Activated CD8-positive, alpha-beta memory T cell treated with anti-CD3 and anti-CD28 coated beads for 1 hour (primary cell): ENCODE measurements at places on chromosomes 11 and 22.

DNA sequence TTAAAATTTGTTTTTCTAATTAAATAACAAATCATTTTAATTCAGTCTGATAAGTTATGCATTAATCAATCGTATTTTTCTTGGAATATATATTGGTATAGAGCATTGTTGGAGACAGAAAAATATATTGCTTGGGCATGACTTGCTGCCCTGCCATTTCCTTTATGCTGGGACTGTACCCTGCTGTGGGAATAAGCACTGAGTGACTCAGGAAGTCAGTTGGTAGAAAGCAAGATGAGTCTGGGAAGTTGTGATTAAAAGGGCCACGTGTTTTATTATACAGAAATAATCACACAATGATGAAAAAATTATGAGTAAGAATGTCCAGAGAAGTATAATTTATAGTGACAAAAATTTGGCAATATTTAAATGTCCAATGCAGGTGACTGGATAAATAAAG, 139.5 kb downstream of the KIF18A start:
- DNase-seq = no peak

- no peak for DNase-seq
Measured at GRCh38 chr11:104798789-104799188, 99.5 kb downstream of the CASP12 start.

DNA sequence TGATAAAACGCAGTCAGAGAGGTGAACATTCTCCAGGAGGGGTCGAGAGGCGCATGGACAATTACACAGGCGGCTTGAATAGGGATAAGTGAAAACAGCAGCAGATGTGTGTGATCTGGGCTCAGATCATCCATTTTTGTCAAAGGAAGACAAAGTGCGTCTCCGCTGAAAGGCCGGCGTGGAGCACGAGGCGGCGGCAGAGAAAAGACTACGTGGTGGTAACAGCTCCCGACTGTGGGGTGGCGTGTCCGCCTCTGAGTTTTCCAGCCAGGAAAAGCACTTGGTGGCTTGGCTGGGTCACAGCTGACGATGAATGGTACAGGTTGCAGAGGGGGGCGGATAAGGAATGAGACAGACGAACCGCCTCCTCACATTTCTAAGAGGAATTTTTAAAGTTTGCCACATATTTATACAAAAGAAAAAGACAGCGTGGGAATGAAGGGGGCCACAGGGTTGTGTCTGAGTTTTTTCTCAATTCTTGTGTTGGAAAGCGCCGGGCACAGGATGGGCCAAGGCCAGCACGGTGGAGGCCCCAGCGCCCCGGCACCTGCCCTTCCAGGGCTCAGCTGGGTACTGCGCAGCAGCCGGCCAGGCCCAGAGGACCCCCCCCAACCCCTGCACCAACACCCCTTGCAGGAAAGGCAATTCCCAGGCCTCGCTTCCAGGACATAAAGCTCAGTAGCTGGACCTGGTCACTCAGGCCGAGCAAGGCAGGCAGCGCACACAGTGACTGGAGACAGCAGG, 80.4 kb downstream of the TRMU start:
- DNase-seq = no peak

GRCh38 chr11:102476812-102477211, 24.2 kb upstream of the TMEM123 start:
- DNase-seq = no peak

DNA sequence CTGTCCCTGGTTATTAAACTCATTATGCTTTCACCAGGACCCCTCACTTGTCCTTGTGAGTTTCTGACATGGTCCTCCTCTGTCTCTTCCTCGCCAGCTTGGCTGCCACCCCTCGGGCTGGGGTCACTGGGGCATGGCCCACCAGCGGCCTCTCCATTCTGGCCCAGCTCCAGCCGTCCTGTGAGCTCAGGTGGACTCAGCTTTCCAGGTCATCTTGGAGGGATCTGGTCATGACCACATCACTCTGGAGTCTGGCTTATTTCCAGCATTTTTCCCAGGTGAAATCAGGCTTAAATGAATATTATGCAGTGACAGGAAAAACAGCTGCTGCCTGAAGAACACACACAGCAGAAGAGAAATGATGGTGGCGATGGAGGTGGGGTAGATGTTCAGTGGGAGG, 224.5 kb downstream of the ADAMTS15 start:
- DNase-seq = no peak

DNA sequence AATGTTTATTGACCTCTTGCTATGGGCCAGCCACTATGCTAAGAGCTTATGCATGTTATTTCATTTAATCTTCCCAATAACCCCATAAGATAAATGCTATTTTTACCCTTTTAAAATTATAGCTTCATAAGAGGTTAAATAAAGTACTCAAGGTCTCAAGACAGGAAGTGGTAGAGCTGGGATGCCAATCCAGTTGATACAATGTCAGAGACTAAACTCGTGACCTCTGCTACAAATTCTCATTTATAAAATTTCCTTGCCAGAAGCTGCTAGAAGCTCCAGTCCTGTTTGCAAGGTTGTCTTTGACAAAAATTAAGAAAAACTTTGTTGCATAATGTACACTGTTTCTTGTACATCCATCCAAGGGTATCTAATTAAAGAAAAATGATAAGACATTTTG, 265.9 kb upstream of the MPPED2 start:
- DNase-seq = no peak

GRCh38 chr11:87529486-87529885, 491.8 kb downstream of the TMEM135 start:
- DNase-seq = no peak

- DNase-seq = no peak
Measured at GRCh38 chr22:27740202-27740748, 61.3 kb downstream of the MN1 start.

GRCh38 chr11:88484873-88485621, 147.5 kb upstream of the CTSC start:
- no peak for DNase-seq
